ENCODE measurements at places on chromosomes 1 and 21.
A peak's percentile ranks its signal among the peaks of the same experiment; 100 is the strongest.

- no peak for DNase-seq
Observed at GRCh38 chr1:30005972-30006619, 717.3 kb downstream of the MATN1 start.

DNA sequence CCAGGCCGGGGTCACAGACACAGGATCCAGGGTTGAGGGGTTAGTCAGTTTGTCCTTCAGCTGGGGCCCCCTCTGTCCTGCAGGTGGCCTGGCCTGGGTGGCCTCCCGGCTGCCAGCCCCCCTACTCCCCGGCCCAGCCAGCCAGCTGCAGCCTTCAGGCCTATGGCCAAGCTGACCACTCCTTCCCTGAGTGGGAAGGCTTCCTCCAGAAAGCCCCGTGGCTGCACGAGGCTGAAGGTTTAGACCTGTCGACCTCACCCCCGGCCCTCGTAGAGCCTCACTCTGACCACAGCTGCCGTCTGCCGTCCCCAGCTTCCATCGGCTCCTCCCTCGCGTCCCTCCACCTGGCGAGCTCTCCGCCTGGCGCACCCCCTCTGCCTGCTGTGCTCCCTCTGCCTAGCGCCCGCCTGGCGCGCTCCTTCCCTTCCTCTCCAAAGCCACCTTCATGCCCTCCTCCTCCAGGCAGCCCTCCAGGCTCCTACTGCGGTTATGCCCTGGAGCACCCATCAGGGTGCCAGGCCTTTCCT is 9.6 kb downstream of the TTLL10 start:
- DNase-seq = peak; percentile 13

DNA sequence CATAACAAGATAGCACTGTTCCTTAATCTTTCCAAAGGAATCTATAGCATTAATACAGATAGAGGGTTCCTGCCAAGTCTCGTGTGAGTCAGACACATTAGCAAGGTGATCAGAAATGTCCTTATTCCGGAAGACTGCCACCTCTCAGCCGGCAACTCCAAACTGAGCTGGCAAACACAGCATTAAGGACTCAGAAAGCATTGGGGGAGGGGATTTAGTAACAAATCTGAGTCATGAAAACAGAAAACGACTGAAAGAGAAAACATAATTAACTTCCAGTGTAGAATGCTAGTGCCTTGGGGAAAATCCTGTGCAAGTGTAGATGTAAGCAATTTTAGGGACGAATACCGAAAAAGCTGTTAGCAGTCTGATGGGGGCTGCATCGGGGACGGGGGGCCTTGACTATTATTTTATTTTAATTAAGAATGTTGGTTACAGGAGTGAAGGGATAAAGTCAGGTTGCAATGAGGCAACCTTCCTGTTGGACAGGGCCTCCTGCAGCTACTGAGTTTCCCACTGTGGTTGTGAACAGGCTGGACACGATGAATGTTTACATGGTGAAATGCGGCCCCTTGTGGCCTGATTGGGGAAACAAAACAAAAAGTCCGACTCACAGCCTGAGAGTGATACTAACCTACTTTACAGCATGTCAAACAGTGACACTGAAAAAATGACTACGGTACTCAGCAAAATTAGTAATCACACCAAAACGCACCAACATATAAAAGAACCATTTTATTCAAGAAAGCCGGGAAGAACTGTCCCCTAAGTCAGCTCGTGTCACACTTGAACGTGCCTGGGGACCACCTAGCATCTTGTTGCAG is 20.7 kb downstream of the MIS18A start:
- peak; percentile 58 for DNase-seq

- DNase-seq = no peak
Observed at GRCh38 chr1:90707363-90707710, 9.8 kb downstream of the BARHL2 start.

DNA sequence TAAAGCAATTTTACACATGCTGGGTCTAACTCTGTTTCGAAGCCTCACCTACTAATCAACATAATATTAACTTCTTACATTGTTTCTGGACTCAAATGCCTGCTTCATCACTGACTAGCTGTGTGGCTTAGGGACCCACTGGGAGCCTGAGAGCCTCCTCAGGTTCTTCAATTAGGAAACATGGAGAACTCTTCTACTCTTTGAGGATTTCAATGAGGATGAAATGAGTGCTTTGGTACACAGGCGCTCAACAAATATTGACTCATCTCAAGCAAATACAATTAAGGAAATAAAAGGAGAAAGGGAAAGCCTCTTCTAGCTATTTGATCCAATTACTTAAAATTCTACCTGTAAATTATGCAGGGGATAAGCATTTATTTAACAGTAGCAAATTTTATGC is 84.4 kb upstream of the JAK1 start:
- DNase-seq = no peak

DNA sequence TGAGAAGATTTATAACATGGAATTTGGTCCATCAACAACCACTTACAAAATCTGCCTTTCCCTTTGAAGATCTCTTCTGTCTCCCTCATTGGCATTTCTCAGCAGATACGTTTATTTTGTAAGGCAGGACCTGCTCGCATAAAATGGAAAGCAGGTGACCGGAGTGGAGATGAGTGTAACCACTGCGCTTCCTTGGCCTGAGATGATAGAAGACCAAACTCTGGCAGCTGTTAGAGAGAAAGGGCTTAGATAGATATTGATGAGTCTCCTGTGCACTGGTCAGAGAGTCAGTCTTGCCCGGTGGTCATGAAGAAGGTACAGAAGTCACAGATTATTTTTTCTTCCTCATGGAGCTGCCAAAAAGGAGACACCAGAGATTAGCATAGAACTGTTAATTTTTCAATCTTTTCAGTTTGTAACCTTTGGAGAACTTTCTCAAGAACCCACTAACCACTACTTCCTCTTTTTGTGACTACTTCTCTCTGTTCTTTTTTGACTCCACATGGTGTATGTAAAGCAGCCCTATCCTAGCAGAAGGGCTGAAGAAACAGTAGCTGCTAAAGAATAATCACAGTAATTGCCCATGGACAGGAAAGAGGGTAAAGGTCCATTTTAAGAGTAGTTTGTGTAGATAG is 47.6 kb downstream of the FCRL3 start:
- DNase-seq = no peak

GRCh38 chr1:115676498-115677181 is 34.9 kb downstream of the VANGL1 start:
- DNase-seq = no peak

GRCh38 chr1:186374303-186375151 is 526 bp downstream of the TPR start:
- peak; percentile 23 for DNase-seq

- no peak for DNase-seq
Observed at GRCh38 chr1:28056129-28056925, 32.1 kb downstream of the EYA3 start.

DNA sequence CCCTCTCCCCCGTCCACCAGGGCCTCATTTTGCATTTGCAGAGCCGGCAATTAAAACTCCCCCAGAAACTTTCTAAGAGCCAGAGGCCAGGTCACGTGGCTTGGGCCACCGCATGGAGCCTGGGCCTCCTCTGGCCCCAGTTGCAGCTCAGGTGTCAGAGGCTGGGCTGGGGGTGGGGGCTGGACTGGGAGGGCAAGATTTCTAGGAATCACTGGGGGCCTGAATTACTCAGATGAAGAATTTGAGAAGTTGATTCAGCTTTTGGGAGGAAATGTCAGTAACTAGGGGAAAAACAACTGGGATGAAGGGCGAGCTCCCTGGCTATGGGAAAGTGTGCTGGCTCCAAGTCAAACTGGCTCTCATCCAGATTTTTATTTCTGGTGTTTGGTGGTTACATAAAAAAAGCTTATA is 151.0 kb downstream of the CDC7 start:
- peak; percentile 48 for DNase-seq

DNA sequence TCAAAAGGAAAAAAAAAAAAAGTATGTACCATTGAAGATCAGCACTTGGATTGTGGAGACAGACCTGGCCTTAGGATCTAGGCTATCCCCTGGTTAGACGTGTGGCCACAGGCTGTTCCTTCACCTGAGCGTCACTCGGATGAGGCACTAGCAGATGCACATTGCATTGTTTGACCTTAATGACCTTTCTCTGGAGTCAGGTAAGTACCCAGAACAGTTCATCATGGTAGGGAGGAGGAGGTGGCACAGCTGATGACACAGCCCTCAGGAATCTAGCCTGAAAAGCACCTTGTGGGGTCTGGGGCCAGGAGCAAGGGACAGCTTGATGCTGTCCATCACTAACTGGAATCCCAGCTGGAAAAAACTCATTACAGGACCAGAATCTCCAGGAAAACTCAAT is 21.2 kb downstream of the NECAP2 start:
- DNase-seq = no peak

DNA sequence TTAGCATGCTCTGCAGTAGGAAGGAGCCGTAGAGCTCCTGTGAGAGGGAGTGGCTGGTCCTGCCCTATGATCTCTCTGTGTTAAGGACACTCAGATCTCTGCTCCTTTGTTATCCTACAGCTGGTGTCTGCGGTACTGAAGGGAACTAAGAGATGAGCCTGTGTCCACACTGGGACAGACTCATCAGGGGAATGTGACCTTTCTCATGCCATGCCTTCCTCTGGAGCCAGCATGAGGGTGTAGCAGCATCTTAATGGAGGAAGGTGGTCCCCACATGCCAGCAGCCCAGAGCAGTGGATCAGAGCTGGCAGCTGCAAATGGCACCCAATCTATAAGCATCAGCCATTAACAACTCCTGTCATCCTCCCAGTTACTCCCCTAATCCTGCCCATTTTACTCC is 24.7 kb upstream of the GUCA2B start:
- no peak for DNase-seq

DNA sequence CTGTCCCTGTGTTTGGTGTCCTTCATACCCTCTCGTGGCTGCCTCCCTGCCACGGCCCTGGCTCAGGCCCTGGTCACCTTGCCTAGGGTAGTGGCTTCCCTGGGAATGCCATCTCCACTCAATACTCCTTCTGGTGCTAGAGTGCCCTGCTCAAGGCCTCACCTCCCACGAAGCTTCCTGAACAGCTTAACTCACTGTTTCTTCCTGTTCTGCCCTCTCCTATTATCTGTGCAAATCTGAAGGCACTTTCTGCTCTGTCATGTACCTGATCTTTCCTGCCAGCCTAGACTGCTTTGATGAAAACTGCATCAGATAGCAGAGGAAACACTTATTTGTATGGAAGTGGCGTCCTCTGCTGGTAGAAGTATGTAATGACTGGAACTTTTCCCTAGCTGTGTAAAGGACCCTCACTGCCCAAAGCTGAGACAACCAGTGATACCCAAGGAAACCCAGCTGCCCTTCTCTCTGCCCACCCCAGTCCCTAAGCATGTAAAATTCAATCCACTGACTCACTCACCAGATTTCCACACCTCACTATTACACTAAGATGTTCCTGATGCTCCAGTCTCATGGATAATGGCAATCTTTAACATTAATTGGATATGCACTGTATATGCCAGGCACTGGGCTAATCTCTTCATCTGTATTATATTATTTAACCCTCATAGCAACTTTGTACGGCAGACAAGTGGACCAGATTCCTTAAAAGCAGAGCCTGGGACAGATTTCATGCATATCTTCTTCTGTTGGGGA is 36.2 kb upstream of the BTG2 start:
- DNase-seq = no peak

GRCh38 chr1:64865105-64865757 is 101.1 kb downstream of the JAK1 start:
- no peak for DNase-seq
